Hindlimb muscle (tissue), 1 donor: ENCODE measurements at places on chromosomes 16 and 17.

GRCh38 chr16:79928142-79928873, 327.8 kb upstream of the MAF start:
- DNase-seq = no peak

DNA sequence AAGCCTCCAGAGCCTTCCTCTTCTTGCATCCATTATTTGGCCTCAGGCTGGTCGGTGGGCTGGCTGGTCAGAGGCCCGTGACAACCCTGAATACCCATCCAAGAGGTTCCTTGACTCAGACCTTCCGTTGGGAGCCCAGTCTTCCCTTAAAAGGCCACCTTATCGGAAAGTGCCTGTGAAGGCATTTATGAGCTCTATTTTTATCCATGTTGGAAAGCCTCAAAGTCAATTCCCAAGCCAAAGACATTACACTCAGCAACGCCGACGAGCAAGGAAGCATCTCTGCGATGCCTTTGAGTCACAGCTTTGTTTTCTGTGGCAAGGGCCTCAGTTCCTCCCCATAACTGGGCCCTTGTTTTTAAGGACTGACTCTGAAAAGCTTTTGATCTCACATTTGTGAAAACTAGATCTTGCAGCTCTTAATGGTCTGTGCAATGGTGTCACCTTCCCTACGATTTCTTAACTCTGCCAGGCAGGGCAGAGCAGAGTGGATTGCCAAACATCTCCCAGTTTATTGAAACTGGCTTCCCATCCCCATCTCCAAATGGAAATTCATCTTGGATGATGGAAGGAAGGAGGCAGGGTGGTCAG, 13.3 kb upstream of the SPOP start:
- DNase-seq = peak; percentile 48

- DNase-seq = no peak
Observed at GRCh38 chr16:35753559-35754390, 2294.4 kb downstream of the TP53TG3F start.

- no peak for DNase-seq
Observed at GRCh38 chr16:30031477-30031918, 427 bp upstream of the TLCD3B start.

- peak; percentile 91 for DNase-seq
Observed at GRCh38 chr17:72120642-72121163, at the start of gene SOX9. Gene SOX9 (plus strand): TSS chr17:72121020. CDS start chr17:72121392, 372 bp downstream.

DNA sequence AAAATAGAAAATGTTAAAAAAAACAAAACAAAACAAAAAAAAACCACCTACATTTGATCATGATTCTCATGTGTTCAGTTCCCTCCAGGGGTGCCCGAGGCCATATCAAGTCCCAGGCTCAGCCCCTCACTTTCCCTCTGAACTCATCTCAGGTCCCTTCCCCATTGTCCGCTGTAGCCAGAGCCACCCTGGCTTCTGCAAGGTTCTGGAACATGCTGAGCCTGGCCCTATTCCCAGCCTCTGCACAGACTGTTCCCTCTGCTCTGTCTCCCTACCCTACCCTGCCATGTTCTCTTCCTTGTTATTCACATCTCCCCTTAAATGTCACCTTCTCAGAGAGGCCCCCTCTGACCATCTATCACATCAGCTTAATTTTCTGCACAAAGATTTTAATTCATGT, 46.9 kb downstream of the TK2 start:
- no peak for DNase-seq

- DNase-seq = no peak
Observed at GRCh38 chr16:50228364-50228868, 37.9 kb upstream of the ADCY7 start.

DNA sequence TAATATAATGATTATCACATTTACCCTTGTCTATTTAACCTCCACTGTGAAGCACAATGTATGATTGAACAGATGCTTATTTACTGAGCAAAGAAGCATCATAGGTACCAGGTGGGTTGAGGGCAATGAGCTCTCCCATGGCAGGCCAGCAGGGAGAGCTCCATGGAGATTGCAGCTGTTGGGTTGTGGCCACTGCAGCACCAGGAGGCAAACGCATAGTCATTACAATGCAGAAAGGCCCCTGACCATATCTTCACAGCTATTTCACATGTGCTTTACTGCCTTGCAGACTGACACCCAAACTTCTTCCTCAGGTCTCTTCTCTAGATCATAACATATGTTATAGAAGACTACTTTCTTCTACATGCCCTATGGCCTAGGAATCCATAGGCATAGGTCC, 75.0 kb downstream of the MMD start:
- no peak for DNase-seq

DNA sequence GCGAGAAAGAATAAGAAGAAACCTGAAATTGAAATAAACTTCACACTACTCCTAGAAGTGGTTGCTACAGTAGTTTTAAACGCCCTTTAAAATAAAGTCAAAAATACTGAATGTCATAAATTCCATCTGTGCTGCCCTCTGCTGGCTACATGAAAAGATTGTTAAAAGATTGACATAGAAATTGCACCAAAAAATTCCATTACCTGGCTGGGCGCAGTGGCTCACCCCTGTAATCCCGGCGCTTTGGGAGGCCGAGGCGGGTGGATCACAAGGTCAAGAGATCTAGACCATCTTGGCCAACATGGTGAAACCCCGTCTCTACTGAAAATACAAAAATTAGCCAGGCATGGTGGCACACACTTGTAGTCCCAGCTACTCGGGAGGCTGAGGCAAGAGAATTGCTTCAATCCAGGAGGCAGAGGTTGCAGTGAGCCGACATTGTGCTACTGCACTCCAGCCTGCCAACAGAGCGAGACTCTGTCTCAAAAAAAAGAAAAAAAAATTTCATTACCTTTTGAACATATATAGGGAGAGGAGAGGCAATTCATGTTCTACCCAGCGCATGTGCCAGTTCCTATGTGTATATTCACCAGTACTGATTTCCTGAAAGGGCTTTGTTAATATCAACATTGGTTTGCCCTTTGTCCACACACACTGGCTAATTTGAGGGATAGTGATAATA, 36.5 kb downstream of the CYTH1 start:
- DNase-seq = no peak

DNA sequence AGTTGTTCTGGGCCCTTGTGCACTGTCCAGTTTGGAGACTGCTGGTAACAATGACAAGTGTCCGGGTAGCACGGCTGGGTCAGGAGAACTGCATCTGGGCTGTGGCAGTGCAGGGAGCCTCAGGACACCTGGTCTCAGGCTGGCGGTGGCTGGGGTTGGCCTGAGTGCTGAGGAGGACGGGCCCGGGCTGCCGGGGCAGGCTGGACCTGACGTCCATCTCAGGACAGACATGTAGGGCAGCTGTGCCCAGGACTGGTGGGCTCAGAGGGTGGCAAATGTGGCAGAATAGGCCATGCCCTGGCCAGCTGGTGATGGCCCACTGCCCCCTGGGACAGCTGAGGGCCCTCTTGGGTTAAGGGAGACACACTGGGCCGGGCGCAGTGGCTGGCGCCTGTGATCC, 4.2 kb upstream of the NLRC3 start:
- no peak for DNase-seq

DNA sequence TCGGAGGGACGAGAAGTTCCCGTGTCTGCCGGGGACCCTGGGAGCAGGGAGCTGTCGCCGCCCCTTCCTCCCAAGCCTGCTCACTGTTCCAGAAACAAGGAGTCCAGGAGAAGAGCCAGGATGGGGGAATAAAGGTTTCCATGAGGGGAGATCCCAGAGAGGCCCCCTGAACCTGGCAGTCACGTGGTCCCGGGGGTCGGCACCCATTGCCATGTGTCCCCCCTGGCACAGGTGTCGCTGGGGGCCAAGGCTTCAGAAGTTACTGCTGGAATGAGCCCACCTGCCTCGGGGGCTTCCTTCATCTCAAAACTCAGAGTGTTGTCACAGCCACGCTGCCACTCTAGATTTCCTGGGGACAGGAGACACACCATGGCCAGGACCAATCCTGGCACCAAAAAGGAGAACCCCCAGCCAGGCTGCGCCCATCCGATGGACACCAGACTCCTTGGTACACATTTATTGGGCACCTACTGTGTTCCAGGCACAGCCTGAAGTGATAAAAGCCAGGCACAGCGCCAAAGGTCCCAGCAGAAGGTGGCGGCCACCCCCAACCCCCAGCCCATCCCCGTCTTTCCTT, 19.7 kb downstream of the RBFOX3 start:
- no peak for DNase-seq

DNA sequence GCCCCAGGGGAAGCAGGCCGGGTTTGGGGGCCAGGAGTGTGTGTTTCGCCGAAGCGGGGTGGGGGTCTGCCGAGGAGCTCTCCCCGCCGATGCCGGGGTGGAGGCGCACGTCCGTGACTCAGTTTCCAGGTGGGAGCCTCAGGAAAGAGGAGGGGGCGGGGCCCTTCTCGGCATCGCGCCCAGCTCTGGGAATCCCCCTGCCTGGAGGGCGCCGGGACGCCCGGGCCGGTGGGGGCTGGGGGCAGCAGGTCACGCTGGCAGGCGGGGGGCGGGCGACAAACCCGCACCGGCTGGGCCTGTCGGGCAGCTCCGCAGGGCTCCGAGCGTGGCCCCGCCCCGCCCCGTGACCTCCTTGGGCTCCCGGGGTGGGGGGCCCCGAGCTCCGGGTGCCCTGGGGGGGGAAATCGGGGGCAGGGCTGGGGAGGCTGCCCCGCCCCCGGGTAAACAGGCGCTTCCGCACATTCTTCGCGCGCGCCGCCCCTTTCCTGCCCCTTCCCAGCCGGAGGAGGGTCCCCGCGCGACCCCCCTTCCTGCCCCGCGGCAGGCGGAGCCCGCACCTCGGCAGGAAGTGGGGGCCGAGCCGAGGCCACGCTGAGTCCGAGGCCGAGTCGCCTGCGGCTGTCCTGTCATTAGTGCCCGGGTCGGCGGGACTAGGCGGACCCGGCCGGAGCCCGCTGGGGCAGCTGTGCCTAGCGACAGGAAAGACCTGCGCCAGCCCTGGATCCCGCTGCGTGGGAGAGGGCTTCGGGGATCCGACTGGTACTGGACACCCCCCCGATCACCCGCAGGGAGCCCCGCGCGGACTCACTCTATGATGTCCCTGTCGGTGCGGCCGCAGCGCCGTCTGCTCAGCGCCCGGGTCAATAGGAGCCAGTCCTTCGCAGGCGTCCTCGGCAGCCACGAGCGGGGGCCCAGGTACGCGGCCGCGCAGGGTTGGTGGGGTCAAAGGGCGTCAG, 9.3 kb downstream of the RIPOR1 start:
- peak; percentile 70 for DNase-seq

DNA sequence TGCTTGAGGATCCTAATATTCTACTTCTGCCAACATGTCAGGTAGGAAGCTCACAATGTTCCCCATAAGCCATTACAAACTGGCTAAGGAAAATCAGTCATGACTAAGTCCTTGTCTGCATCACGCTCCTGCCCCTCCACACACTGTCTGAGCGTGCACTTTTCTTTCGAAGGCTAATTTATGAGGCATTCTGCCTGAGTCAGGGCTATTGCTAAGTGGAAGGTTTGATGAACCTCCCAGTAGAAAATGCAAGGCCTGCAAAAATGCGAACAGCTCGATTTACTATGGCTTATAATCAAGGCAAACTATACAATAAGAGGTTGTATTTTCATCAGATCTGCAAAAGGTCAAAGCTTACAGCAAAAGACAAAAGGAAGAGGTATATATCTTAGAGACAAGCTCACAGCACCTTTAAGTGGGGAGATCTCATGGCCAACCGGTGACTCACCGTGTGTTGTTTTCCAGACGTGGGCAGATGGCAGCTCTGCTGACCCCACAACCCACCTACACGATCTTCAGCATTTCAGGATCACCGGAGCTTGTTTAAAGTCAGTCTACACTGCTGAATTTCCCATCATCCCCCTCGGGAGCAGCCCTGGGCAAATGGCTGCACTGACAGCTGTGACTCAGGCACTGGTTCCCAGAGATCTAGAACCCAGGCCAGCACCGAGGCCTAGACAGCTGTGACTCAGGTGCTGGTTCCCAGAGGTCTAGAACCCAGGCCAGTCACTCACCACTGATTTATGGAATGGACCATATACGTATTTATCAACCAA, 26.1 kb downstream of the MEAK7 start:
- DNase-seq = no peak

DNA sequence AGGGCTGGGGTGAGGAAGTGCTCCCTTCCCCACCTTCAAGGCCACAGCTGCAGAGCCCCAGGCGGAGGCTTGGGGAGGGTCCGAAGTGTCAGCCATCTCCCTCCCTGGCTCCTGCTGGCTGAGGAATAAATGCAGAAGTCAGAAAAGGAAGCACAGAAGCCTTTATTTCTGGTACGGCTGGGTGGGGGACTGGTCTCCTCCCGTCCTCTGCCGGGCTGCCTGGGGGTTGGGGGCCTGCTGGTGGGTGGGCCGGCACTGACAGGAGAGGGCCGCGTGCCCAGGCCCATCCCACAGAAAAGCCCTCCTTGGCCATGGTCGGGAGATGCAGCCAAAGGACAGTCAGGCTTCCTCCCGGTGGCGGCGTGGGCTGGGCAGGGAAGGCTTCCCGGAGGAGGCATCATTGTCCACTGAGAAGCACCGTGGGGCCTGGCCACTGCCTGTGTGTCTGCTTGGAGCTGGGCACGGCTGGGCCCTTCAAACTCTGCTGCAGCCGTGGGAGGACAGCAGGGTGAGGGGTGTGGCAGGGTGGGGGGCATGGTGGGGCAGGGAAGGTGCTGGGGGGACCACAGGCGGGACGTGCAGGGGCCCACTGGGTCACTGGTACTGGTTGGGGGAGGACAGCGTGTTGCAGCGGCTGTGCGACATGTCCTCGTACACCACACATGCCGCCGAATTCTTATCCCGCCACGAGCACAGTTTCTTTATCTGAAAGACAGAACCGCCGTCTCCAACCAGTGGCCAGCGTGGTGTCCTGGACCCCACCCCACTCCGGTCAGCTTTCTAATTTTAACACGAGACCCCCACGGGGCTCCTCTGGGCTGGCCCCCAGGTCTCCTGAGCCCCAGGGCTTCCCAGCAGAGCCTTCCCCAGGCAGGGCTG, 2.4 kb downstream of the CD7 start:
- DNase-seq = no peak

GRCh38 chr17:32976131-32976530, 15.5 kb upstream of the SPACA3 start:
- DNase-seq = no peak

GRCh38 chr16:78246559-78246958, 147.1 kb downstream of the WWOX start:
- DNase-seq = no peak

DNA sequence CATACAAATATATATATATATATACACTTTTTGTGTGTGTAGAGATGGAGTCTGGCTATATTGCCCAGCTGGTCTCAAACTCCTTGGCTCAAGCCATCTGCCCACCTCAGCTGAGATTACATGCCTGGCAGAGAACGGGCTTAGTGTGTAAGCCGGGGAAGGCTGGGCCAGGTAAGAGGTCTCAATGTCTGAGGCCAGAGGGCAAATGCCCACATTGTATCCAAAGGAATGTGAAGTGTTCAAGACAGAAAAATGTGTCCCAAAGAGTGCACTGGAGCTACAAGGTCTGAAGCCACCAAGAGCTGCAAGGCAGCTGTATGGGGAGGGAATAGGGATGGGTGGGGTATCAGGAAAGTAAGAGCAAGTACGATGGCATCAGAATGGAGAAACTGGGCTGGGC, 8.8 kb downstream of the CD2BP2 start:
- DNase-seq = no peak
